EH (cell line): ENCODE measurements at places on chromosomes 2 and 18.

GRCh38 chr2:193267496-193268002 is 1072.8 kb upstream of the TMEFF2 start:
- no peak for DNase-seq

DNA sequence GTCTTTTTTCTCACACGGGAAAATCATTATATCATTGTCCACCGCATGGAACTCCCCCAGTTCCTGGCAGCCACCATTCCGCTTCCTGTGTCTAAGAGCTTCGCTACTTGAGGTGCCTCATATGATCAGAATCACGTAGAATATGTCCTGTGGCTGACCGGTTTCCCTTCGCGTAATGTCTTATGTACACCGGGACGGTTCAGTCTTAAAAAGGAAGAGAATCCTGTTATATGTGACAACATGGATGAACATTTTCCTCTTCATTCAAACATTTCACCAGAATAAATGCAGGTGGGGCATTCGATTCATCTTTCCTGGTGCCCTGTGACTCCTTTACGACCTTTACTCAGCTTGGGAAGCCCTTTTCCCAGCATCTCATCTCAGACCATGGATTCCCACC is 131.7 kb upstream of the TWIST2 start:
- no peak for DNase-seq

- DNase-seq = peak; percentile 48
Observed at GRCh38 chr2:25368660-25369059, 26.9 kb upstream of the DNMT3A start.

GRCh38 chr2:149594411-149594810 is 6.8 kb upstream of the MMADHC start:
- DNase-seq = no peak

DNA sequence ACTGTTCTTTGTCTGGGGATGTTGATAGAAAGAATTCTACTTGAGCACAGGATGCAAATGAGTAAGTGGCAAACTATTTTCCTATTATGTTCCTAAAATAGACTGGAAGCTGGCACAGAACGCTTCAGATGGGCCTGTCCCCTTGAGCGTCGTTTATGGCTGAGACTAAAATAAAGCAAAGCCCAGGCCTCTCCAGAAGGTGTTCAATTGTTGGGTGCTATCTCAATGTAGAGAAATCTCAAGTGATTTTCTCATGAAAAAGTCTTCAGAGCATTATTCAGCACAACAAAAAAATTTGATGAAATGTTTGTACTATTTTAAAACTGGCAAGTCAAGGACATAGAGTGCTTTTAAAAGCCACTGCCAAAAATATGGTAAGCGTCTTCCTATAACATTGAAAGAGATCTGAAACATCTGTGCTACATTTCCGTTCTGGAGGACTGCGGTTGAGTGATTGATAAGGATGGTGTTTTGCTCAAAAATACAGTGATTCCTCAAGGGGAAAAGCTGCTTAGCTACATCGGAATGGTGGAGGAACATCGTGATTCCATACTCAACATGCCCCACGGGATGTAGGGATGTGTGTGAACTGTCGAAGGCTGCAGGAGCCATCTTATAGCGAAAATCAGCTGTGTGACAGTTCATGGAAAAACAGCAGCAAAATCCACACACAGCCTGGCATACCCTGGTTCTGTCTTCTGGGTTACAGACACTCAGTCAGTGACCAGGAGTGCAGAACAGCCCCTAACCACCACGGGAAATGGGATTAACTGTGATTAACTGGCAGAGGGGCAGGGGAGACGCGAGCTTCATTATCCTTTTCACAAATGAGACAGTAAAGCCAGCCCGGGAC is 10.4 kb upstream of the LRRFIP1 start:
- peak; percentile 93 for DNase-seq

DNA sequence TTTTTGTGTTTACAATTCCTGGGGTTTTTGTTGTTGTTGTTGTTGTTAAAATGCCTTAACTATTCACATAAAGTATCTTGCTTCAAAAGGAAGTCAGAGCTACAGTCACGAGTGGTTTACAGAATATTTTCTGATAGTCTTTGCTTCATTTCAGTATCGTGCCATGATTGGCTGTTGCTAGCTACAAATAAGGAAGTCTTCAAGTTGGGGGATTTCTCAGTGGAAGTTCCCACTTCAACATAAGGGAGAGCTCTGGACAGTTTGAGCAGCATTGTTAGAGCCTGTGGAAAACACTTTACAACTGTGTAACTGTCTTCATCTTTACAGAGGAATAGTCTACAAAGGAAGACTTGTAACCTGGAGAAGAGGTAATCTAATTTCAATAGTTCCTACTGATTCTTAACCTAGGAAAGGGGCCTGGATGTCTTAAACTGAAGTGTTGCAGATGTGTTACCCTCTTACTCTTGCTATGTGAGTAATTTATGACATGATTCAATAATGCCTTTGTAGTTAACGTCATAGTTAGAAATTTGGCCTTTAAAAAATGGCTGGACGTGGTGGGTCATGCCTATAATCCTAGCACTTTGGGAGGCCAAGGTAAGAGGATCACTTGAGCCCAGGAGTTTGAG is 23.4 kb upstream of the TANK start:
- peak; percentile 20 for DNase-seq

DNA sequence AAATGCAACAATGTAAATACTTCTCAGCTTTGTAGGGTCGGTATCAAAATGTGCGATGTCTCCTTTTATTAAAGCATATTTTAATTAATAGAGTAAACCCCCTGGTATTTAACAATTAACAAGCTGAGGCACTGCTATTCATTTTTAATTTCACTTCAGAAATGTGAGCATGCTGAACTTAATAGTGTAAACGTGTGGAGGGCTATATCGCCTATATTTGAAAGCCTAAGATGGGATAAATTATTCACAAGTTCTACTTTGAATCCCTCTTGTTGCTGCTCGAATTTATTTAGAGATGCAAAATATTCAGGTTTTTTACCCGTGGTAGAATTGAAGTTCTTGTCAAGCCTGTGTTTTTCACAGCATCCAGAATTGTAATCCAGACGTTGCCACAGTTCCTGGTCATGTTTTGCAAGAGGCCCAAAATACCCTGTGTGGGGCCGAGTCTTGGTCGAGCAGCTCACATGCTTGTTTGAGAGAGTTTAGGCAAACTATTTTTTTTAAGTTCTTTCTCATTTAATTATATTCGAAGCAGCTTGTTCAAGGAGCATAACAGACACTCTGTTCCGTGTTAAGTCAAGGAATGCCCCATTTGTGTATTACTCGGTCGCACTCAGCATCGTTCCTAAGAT is 2.5 kb downstream of the SALL3 start:
- DNase-seq = no peak

DNA sequence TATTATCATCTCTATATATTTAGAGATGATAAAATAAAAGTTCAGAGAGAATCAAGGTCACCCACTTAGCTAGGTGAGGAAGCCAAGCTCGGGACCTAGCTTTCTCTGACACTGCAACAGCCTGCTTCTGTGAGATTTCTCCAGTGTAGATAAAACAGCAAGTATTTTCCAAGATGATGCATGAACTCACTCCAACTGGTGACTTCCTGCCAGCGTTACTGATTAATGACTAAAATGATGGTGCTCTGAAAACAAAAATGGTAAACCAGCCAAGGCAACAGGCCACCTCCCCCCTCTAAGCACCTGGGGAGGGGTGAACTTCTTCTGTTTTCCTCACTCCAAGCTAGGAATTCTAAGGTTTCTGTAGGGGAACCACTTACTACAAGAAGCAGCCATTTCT is 510.2 kb upstream of the ID2 start:
- DNase-seq = peak; percentile 53

DNA sequence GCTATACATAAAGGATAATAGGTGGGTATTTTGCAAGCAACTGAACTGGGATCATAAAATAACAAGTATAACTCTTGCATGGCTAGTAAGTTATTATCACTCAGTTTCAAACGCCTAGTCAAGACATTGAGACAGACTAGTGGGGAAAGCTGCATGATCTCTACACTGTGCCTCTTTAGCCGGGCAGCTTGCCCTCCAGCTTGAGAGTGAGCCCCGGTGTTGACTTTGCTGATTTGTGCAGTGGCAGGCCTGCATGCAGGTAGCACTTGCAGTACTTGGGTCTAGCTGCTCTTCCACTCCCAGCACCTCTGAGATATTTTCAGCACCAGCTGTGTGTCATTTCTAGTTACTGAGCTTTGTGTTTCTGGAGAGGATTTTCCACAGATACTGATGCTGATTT is 118.8 kb upstream of the DAPL1 start:
- DNase-seq = no peak

DNA sequence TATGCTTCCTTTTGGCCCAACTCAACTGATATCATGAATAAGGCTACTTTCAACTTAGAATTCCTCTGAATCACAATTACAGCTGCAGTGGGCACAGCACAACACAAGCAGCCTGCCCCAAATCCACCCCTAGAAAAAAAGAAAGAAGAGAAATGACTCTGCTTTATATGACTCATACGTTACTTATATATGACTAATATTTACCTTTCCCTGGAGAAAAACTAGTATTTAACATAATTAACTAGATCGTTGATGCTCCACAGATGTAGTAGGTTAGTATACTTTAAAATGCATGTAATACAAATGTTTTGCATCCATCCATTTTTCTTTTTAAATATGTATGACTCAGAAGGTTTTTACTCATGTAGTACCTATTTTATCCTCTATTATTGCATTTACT is 133.3 kb upstream of the UNC80 start:
- peak; percentile 61 for DNase-seq

GRCh38 chr2:95165030-95165370 is 609 bp upstream of the ZNF2 start:
- DNase-seq = no peak

- DNase-seq = no peak
Observed at GRCh38 chr18:12044591-12044990, 49.1 kb upstream of the ANKRD62 start.

DNA sequence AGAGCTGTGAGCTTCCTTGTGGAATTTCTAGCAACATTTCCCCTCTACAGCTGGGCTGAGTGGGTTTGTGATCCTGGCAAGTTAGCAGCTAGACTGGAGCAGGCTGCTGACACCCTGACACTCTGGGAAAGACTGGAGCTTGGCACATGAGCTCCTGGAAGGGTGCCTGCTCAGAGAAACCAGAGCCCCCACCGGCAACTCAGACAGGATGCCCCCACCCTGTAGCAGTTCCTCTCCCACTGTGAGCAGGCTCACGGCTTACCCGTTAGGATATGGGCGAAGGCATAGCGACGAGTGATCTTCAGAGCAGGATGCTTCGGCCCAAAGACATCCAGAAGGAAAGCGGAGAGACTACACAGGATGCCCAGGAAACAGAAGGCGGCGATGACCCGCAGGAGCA is 11.2 kb downstream of the TMEM127 start:
- DNase-seq = no peak

DNA sequence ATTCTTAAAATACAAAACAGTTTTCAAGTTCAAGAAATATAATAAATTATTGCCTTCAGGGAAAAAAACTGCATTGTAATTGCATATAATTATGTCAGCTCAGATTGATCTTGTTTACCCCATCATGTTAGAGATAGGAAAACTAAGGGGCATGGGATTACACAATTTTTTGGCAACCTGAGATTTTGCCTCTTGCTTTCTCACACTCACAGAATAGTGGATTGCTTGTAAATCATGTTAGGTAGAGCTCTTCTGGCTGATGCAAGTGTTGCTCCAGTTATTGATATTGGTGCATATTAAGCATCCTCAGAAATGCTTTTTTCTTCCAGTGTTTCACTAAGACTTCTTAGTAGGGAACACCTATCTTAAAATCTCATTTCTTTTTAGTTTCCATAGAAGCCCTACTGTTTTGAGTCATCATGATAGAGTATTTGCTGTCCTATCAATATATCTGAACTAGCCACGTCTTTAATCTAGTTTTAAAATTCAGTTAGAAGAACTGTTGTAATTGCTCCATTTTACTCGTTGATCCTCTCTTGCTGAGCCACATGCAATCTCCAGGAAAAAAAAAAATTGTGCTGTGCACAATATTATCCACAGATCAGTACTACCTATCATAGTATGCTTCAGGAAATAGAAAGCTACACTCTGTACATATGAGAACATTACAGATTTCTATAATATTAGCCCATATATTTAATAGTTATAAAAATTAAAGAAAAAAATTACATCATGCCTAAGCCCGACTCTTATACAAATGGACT is 393.1 kb downstream of the LRP1B start:
- DNase-seq = no peak
